ENCODE measurements at places on chromosomes 2 and 18. TPM values are rescaled to one million over a fixed set of nuclear protein-coding genes. Genes with fewer than 3 reads are reported as not detected.

Gene ONECUT2
- 0.05 TPM for total RNA-seq

Gene ICA1L
- total RNA-seq = 6.6 TPM

Gene SCLY
- total RNA-seq = 12.7 TPM

Gene MC4R
- not detected for total RNA-seq

Gene NCKAP5
- total RNA-seq = 0.87 TPM

Gene DSG2
- total RNA-seq = 43.7 TPM

Gene SLC4A5
- total RNA-seq = 0.65 TPM

Gene C2orf80
- not detected for total RNA-seq

Gene FBLN7
- 0.77 TPM for total RNA-seq

Gene PFN4
- total RNA-seq = 1.3 TPM

Gene MEMO1
- 36.9 TPM for total RNA-seq

Gene ST6GAL2
- 319 TPM for total RNA-seq

DNA sequence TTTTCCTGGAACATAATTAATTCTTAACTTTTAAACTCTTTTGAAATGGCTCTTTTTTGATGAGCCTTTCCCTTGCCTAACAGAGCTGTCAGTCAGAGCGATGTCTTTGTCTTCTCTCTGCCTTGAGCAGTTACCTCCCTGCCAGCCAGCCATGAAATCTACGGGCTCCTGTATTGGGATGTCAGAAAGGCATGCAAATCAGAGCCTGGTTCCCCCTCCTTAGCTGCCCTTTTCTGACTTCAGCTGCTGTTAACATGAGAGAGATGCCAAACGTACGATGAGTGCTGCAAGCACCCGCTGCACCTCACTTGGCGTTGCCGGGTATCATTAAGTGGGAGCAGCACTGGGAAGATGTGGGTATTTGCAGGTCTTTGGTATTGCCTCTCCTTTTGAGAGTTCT is 131.4 kb upstream of the BOD1L2 start:
- no peak overlapping the region for H3K27ac ChIP-seq
- DNase-seq = no peak
- no peak overlapping the region for H3K4me3 ChIP-seq
- H3K27me3 ChIP-seq = no peaks in the 10 kb centered on the region

- no peak overlapping the region for H3K27ac ChIP-seq
- H3K4me3 ChIP-seq = no peak overlapping the region
- peaks cover 3% of the 10 kb centered on the region for H3K4me1 ChIP-seq
- DNase-seq = no peak
- no peaks in the 10 kb centered on the region for H3K36me3 ChIP-seq
These were observed 447.0 kb upstream of the ID2 start for GRCh38 chr2:8234757-8235374.

GRCh38 chr2:32379352-32379751 is 22.5 kb downstream of the BIRC6 start:
- no peak for DNase-seq
- H3K4me1 ChIP-seq = peaks cover 37% of the 10 kb centered on the region
- H3K36me3 ChIP-seq = peaks cover 8% of the 10 kb centered on the region

DNA sequence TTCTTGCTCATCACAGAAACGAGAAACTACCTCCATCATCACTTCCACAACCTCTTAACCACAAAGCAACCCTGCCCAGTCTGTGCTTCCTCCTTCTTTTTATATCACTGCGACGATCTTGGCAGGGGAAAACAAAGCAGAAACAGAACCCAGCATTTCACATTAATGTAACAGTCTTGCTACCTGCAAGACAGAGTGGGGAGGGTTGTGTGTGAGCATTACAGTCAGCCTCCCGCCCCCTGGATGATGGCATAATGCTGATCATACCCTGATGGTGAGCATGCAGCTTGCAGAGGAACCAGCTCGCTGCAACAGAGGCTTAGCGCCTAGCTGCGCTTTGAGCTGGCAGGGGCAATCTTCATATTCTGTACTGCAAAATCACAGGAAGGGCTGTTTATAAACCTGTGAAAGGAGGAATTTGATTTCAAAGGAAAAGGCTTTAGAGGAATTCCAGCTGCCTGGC is 376.1 kb downstream of the IRS1 start:
- peaks cover 38% of the 10 kb centered on the region for H3K4me1 ChIP-seq
- no peak overlapping the region for H3K27ac ChIP-seq
- no peaks in the 10 kb centered on the region for H3K27me3 ChIP-seq
- DNase-seq = no peak
- no peak overlapping the region for H3K4me3 ChIP-seq

GRCh38 chr2:216619411-216620393 is 13.5 kb upstream of the IGFBP2 start:
- H3K27ac ChIP-seq = peak overlapping the region; percentile 95
- H3K4me1 ChIP-seq = peaks cover 27% of the 10 kb centered on the region
- H3K27me3 ChIP-seq = no peaks in the 10 kb centered on the region
- DNase-seq = no peak
- H3K4me3 ChIP-seq = no peak overlapping the region

- peaks cover 51% of the 10 kb centered on the region for H3K4me1 ChIP-seq
- peak overlapping the region; percentile 96 for H3K4me3 ChIP-seq
- H3K36me3 ChIP-seq = no peaks in the 10 kb centered on the region
- H3K27ac ChIP-seq = peak overlapping the region; percentile 100
- no peaks in the 10 kb centered on the region for H3K27me3 ChIP-seq
- DNase-seq = no peak
These were observed 1.1 kb upstream of the SEH1L start for GRCh38 chr18:12946549-12947284.

DNA sequence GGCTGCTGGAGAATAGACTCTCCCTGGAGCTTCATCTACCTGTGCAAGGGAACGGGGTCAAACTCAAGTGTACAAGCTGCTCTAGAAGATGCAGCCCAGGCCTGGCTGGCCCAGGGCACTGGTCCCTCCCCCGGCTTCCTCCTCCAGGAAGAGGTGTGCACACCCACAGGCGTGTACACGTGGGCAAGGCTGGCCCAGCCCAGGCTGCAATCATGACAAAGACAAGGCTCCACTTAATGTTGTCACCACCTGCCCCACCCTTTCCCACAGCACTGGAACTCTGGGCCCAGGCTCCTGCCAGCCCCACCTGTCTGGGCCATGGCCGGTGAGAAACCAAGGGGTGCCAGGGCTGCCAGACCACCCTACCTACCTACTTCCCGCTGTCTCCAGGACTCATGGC is 29.6 kb upstream of the ALPP start:
- H3K36me3 ChIP-seq = no peaks in the 10 kb centered on the region
- no peak overlapping the region for H3K27ac ChIP-seq
- no peak overlapping the region for H3K4me3 ChIP-seq
- DNase-seq = peak; percentile 84

DNA sequence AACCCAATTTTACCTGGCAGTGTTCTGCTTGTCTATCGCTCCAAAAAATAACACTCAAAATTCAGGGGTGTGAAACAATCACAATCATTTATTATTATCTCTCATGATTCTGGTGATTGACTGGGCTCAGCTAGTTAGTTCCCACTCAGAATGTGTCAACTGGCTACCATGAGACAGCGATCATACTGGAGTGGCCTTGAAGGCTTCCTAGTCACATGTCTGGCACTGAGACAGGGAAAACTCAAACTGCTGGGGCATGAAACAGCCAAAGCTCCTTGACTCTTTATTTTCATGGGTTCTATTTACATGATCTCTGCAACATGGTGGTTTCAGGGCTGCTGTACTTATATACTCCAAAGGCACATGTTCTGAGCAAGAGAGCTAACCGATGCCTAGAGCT is 6.2 kb upstream of the ANXA4 start:
- H3K27ac ChIP-seq = no peak overlapping the region
- no peaks in the 10 kb centered on the region for H3K36me3 ChIP-seq
- H3K4me1 ChIP-seq = peaks cover 5% of the 10 kb centered on the region
- H3K27me3 ChIP-seq = no peaks in the 10 kb centered on the region
- no peak overlapping the region for H3K4me3 ChIP-seq
- DNase-seq = no peak

GRCh38 chr2:2696733-2697455 is 365.8 kb upstream of the MYT1L start:
- H3K27ac ChIP-seq = no peak overlapping the region
- H3K36me3 ChIP-seq = no peaks in the 10 kb centered on the region
- H3K27me3 ChIP-seq = peaks cover 25% of the 10 kb centered on the region
- no peak for DNase-seq
- no peak overlapping the region for H3K4me3 ChIP-seq
- H3K4me1 ChIP-seq = no peaks in the 10 kb centered on the region

DNA sequence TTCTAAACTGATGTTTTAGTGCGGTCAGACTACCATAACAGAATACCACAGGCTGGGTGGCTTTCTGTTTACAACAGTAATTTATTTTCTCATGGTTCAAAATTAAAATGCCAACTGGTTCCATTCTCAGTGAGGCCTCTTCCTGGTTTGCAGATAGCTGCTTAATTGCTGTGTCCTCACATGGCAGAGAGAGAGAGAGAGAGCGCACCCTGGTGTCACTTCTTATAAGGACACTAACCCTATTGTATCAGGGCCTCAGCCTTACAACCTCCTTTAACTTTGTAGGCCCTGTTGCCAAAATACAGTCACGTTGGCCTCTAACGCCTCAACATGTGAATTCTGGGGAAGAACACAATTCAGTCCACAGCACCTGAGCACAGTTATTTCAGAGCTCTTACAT is 37.5 kb upstream of the ZNF385B start:
- peaks cover 9% of the 10 kb centered on the region for H3K27me3 ChIP-seq
- H3K27ac ChIP-seq = no peak overlapping the region
- no peaks in the 10 kb centered on the region for H3K4me1 ChIP-seq
- no peak overlapping the region for H3K4me3 ChIP-seq

- H3K36me3 ChIP-seq = no peaks in the 10 kb centered on the region
- H3K27ac ChIP-seq = no peak overlapping the region
- no peak for DNase-seq
These were observed 2.8 kb downstream of the XDH start for GRCh38 chr2:31411771-31412170.

DNA sequence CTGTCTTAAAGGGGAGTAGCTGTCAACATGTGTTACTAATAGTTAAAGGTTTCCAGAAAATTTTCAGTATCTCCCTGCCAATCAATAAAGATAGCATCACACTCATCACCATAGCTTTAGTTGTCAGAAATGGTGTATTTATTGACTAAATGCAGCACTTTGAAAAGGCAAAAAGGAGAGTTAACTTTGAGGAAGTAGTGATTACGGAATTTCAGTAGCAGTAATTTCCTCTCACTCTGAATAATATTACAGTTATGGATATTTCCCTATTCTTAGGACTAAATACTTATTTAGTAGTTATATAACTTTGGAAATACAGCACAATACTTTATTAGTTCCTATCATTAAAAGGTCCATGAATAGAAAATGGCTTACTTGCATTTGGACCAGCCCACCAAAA is 250.5 kb downstream of the CAMKMT start:
- H3K27ac ChIP-seq = no peak overlapping the region
- H3K4me1 ChIP-seq = no peaks in the 10 kb centered on the region
- H3K27me3 ChIP-seq = no peaks in the 10 kb centered on the region

GRCh38 chr2:105842555-105842954 is 97.8 kb downstream of the NCK2 start:
- H3K4me3 ChIP-seq = no peak overlapping the region
- no peaks in the 10 kb centered on the region for H3K27me3 ChIP-seq
- no peak for DNase-seq
- H3K4me1 ChIP-seq = peaks cover 34% of the 10 kb centered on the region

DNA sequence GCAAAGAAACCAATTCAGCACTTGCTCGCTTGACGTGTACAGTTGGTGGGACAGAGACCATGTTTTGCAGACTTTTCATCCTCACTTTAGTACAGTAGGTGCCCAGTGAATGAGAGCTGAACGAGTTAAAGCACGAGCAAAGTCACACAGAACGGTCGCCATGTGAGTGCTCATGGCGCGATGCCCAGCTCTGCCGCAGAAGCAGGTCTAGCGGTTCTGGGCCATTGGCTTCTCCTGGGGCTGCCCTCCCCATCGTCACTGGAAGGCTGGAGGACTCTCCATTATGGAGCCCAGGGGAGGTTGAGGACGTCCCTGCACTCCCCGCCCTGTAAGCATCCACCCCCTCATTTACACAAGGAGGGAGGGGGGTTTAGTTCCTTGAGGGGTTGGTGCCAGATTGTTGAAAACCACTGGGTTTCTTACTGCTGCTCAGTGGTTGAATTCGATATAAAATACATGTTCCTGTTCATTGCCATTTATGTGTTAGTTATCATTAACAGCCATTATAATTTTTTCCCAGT is 24.9 kb downstream of the PTGR3 start:
- peaks cover 2% of the 10 kb centered on the region for H3K36me3 ChIP-seq
- no peaks in the 10 kb centered on the region for H3K4me1 ChIP-seq
- H3K27ac ChIP-seq = no peak overlapping the region
- no peak overlapping the region for H3K4me3 ChIP-seq
- DNase-seq = no peak

DNA sequence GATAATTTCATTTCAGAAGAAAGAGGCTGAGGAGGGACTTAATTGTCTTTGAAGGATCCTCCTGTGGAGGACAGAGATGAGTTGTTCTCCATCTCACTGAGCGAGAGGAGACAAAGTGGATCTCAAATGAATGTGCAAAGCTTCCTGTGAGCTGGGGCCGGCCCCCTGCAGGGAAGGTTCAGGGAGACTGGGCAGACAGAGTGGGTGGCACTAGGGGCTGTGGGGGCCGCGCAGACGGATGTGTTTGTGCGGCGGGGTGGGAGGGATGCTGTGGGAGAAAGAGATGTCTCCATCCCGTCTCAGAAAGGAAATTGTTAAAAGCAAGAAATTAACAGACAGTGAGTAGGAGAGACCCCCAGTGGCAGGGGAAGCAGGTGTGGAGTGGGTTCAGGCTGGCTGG is 29.1 kb downstream of the KLHL29 start:
- H3K27me3 ChIP-seq = no peaks in the 10 kb centered on the region
- H3K4me1 ChIP-seq = peaks cover 40% of the 10 kb centered on the region
- H3K36me3 ChIP-seq = peaks cover 3% of the 10 kb centered on the region

DNA sequence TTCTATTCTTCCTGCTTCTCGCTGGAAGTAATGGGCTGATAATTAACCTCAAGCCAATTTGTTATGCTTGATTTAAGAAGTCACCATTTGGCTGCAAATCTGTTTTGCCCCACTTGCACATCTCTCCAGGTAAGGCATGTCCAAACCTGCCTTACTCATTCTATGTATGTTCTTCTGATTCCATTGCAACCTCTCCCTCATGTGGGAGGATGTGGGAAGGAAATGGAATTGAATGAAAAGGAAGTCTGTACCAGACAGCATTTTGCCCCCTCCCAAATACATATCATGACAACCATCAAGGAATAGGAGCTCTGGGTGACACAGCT is 131.7 kb downstream of the NRP2 start:
- H3K36me3 ChIP-seq = no peaks in the 10 kb centered on the region
- peaks cover 7% of the 10 kb centered on the region for H3K27me3 ChIP-seq
- DNase-seq = no peak

GRCh38 chr2:172056293-172056692 is 29.0 kb upstream of the DLX1 start:
- no peak overlapping the region for H3K4me3 ChIP-seq
- H3K27me3 ChIP-seq = no peaks in the 10 kb centered on the region
- no peak for DNase-seq
- peaks cover 23% of the 10 kb centered on the region for H3K4me1 ChIP-seq

DNA sequence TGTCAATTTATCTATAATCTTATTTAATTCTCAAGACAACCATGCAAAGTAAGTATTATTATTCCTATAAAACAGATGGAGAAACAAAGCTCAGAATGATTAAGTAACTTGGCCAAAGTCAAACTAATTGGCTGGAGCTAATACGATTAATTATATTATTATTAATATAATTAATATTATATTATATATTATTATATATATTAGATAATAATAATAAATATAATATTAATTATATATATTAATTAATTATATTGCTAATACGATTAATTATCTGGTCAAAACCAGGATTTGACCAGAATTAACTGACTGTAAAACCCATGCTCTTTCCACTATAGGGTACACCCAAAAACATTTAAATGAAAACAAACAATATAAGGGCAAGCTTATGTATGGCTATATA is 52.4 kb downstream of the FARSB start:
- no peak overlapping the region for H3K27ac ChIP-seq
- no peak for DNase-seq
- no peaks in the 10 kb centered on the region for H3K27me3 ChIP-seq
- H3K36me3 ChIP-seq = peaks cover 4% of the 10 kb centered on the region
